ENCODE measurements at places on chromosomes 7 and 10.

- H3K4me3 ChIP-seq, result no peak overlapping the region
- H3K27me3 ChIP-seq, result no peaks in the 10 kb centered on the region
- H3K4me1 ChIP-seq, result peaks cover 11% of the 10 kb centered on the region
- no peaks in the 10 kb centered on the region for H3K36me3 ChIP-seq
- DNase-seq, result no peak
These were observed 443.3 kb downstream of the GFRA1 start for GRCh38 chr10:115829521-115830205.

DNA sequence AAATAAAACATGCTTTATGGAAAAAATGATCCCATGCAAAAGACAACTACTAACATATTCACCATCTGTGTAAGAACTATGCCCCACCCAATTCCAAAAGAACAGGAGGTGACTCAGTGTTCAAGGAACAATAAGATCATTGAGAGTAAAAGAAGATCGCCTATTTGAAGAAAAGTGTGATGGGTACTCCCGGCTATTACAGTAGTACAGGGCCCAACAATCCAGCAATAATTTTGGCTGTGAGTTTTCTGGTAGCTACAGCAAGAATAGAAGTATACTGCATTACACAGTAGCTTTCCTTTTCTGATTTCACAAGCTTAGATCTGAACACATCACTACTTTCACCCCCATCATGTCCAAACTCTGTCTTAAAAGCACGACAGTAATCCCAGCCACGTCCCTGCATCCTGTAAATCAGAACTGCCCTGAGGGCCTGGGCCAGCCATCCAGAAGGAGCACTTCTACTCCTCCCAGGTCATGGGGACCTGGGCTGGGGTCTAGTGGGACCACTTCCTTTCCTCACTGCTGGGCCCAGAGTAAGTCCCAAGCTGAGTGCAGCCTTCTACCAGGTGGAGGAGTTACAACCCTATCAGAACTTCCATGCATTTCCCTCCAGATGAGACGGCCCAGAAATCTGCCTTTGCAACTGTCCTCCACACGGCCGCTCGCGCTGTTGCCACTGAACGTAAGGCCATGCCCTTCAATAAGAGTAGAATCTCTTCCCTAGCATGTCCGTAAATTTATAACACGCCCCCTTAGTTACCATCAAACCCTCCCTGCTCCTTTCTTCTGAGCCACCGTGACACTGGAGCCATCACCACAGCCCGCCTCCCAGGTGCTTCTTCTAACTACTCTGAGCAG is 7.9 kb downstream of the ESYT2 start:
- no peak for DNase-seq
- H3K27ac ChIP-seq, result peak overlapping the region; percentile 99
- no peak overlapping the region for H3K4me3 ChIP-seq
- no peaks in the 10 kb centered on the region for H3K36me3 ChIP-seq
- no peaks in the 10 kb centered on the region for H3K27me3 ChIP-seq

DNA sequence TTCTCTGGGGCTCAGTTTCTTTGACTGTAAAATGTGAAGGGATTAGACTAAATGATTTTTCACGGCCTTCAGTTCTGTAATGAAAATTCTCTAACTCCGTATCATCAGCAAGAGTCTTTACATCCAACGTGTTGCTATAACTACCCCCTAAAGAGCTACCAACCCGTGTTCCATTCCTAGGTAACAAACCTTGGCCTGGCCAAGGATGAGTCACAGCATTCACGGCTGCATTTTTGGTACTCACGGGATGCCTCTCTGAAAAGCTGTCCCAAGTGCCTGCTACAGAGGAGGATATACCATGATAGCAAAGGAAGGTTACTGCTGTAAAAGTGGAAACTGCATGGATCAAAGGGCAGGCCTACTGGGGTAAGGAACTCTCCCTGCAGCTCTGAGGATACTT is 5.9 kb downstream of the LRRC4 start:
- DNase-seq, result no peak
- H3K27ac ChIP-seq, result no peak overlapping the region
- no peaks in the 10 kb centered on the region for H3K27me3 ChIP-seq
- no peaks in the 10 kb centered on the region for H3K4me1 ChIP-seq

- H3K4me3 ChIP-seq, result no peak overlapping the region
- no peaks in the 10 kb centered on the region for H3K27me3 ChIP-seq
- no peaks in the 10 kb centered on the region for H3K4me1 ChIP-seq
These were observed 61.4 kb upstream of the PPP1R3C start for GRCh38 chr10:91694170-91694794.

DNA sequence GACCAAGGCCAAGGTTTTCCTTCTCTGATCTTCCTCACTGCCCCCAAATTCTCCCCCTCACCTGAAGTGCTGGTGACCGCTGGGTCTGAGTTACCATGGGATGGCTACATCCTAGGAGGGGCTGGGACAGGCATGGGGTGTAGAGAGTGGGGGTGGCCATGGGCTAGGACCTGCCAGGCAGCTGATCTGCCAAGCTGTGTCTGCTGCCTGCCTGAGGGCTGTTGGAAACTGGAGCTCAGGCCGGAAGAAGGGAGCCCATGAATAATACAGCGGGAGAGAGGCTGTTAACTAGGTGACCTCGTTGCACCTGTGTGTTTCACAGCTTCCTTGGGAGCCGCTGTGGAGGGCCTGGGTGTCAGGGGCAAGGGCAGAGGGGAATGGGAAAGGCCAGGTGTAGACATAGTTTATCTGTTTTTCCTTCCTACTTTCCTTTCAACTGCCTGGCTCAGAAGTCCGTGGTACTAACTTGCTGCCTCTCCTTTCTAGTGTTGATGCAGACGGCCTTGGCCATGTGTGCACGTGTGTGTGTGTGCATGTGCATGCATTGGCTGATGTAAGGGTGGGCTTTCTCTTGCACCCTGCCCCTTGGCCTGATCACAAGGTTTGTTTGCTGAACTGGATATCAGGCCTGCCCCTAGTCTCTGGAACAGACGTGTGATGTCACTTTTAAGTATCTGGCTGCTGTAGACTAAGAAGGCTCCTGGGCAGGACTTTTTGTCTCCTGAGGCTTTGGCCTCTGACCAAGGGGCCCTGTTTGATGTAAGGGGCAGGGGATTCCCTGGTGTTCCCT is 11.9 kb downstream of the CDH23 start:
- peak; percentile 17 for DNase-seq
- no peak overlapping the region for H3K27ac ChIP-seq
- no peaks in the 10 kb centered on the region for H3K27me3 ChIP-seq
